Fibroblast of skin of left biceps (primary cell): ENCODE measurements at places on chromosomes 2 and 18.
A peak's percentile ranks its signal among the peaks of the same experiment; 100 is the strongest.

DNA sequence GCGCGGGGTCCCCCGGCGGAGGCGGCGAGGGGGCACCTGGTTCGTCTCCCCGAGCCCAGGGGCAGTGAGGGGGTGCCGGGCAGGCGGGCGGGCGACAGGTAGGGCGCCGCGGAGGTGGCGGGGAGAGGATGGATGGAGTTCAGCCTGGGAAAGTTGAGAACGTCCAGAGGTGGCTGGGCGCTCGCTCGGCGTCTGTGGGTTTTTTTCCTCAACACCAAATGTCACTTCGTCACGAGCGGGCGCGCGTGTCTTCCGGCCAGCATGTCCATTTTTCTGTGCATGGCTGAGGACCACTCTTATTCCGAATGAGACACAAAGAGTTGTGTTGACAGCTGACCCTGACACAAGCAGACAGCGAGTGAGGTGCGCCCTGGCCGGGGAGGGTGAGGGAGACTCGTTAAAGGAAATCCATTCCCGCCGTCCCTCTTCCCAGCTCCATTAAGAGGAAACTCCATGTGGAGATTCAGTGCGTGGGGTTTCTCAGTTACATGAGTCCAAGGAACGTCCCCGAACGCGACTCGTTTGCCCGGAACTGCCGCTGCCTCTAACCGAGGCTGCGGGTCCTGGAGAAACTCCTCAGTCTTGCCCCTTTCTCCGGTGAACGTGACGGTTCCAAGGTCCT lies 859 bp downstream of the GREB1L start:
- no peak for DNase-seq

DNA sequence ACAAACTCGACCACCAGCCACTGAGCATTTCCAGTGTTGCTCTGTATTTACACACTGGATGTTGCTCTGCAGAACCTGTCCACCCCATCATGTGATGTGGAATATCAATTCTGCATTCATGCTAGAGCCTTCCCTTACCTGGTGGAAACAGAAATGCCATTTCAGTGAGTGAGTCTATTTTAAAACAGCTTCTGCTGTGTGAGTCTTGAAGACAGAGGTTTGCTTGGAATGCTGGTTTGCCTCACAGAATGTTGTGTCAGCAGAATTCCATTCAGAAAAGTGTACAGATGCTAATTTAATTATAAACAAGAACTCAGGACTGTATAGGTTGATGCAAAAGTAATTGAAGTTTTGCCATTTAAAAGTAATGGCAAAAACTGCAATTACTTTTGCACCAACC lies 118.3 kb downstream of the MAP3K20 start:
- no peak for DNase-seq

DNA sequence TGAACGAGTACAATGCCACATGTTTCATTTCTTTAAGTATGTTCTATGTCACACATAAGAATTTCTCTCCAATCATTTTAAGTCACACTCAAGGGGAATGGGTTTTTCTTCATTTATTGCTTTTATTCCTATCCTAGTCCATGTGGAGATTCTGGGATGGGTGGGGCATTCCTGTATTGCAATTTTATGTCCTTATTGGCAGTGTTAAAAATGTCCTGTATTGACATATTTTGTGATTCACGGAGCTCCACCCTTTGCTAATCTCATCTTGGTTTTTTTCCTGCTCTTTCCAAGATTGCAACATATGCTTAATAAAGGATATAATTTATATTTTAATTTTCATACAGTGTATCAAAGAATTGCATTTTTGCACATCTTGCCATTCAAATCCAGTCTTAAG lies 3.4 kb upstream of the TNFAIP6 start:
- DNase-seq: no peak

DNA sequence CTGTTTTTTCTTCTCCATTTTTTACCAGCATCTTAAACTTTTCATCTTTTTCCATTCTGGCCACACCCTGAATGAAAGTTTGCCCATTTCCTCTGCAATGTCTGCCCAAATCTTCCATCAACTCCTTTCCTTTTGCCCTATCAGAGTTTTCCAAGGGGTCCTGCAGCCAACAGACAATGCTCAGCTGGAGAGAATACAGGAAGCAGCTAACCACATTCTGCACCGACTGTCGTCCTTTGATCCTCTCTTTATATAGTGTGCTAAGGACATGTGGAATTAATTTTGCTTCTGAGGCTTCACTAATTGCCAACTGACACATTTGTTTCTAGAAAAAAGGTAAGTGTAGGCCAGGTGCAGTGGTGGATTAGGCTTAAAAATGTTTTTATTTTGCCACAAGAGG lies 50.5 kb upstream of the DLX2 start:
- DNase-seq: no peak

DNA sequence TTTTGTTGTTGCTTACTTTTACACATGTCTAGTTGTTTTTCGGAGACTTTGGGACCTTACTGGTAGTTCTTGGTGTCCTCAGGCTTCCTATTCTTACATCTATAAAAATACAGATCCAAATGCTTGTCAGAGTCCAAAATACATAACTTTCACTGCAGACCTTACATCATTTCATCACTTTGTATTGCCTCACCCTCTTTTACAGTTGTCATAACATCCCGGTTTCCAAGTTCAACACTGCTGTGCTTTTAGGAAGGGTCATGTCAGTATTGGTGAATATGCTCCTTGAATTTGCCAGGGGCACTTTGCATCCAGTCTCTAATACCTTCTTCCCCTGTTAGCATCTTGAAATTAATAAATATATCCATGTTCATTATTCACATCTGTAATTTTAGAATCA lies 518.2 kb upstream of the RAB12 start:
- no peak for DNase-seq

DNA sequence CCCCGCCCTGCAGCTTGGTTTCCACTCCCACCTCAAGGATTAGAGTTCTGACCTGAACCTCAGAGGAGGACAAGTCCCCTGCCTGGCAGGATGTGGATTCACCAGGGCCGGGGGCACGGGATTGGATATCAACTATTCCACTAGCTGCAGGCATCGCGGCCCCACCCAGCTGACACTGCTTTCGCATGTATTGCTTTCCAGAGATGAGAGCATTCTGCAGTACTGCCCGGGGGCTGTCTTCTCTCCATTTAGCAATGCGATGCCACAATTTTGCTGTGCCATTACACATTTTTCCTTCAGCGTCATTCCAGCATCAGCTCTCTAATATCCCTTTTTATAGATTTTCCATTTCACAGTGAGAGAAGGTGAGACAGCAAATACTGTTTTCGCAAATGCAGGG lies 42.0 kb downstream of the CTIF start:
- no peak for DNase-seq

DNA sequence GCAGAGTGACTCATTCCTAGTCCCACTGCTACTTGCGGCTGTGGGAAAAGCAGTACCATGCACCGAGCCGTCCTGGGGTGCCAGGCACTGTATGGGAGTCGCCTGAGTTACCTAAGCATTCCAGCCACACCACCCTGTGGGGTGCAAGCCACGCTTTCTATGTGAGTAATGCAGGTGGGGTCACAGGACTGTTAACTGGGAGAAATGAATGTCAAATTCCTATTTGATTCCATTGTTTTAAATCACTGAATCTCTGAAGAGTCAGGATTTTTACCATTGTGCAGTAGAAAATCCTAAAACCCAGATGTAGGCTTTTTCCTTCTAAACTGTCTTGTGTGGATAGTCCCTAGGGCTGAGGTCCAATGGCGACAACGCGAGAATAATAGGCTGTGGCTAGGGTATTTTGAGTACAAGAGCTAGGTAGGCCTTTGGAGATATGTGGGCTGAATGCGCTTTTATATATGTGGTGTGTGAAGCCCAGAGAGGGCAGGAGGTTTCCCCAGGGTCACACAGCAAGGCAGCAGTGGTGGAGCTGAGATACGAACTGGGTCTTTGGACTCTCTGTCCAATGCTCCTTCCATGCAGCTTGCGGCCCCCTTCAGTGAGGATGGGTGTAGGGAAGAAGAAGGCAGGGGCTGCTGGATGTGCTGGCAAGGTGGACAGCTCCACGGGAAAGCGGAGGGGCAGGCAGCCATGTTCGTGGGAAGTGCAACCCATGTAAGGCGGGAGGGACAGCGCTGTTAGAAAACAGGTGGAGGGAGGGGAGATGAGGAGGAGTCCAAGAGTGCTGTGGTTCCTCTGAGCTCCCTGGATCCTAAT lies 83.2 kb downstream of the DDX1 start:
- DNase-seq: no peak

GRCh38 chr2:186533717-186534116 lies 47.7 kb downstream of the ZC3H15 start:
- DNase-seq: no peak

GRCh38 chr2:142857256-142858164 lies 20.0 kb upstream of the KYNU start:
- no peak for DNase-seq

GRCh38 chr18:53909668-53910067 lies 314.8 kb downstream of the MBD2 start:
- DNase-seq: no peak

DNA sequence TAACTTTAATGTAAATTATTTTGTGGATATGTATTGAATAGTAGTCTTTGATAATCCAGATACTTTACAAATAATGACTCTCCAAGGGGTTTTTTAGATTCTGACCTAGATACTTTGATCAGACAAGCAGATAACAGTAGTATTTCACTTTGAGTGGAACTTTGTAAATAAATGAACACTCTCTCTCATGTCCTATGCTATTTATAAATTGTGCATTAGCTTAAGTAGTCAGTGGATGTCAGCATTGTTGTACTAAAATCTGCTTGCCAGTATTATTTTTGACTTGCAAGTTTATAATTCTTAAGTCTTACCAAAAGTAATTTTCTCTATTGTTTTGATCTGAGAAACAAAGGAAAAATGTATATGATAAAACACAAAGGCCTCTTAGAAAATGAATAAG lies 1113.1 kb upstream of the NRXN1 start:
- no peak for DNase-seq

DNA sequence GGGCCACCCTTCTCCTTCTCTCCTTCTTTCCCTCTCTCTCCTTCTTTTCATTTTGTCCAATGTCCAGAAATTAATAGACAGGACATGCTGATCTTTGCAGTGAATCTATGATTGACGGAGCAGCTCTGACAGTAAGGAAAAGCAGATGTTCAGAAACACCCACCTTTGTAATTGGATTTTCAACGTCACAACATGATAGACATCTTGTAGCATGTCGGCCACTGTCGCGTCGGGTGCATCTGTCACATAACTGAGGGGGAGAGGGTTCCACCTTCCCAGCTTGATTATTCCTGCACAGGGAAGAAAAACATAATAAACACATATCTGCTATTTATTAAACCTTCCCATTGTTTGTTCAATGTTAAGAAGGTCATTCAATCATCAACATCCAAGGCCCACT lies 76.2 kb downstream of the SATB2 start:
- no peak for DNase-seq

- DNase-seq: peak; percentile 77
Measured at GRCh38 chr18:26436176-26437051, 111.9 kb downstream of the KCTD1 start.

GRCh38 chr18:48132797-48133655 lies 202.6 kb upstream of the SMAD2 start:
- no peak for DNase-seq

DNA sequence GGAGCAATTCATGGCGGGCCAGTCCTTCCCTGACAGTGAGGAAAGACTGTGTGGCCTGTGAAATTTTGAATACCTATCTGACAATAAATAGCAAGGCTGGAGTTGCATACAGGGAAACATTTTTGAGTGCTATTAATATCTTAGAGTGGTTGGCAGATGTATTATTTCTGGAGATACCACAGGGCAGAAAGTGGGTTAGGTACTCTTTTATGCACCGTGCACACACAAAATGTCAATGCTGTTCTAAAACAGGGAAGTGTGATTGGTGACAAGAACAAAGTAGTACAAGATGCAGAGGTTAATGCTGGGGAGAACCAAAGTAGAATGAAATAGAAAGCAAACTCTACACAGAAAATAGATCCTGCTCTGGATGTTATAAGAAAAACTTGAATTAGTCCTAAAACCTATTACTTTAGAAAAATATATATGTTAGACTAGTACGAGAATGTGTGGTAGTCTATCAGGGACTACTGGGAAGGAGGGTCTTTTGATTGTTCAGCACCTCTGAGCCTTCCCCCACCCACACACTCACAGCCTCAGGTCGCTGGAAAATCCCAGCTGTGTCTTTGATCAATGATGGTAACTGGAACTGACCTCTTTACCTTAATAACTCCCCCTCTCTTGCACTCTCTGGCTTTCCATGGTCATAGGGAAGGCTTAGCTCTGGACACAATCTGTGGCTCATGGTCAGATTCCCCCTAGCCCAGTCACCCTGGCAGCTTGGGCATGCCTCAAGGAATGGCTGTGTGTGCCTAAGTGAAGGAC lies 58.2 kb downstream of the SERPINB8 start:
- DNase-seq: no peak

DNA sequence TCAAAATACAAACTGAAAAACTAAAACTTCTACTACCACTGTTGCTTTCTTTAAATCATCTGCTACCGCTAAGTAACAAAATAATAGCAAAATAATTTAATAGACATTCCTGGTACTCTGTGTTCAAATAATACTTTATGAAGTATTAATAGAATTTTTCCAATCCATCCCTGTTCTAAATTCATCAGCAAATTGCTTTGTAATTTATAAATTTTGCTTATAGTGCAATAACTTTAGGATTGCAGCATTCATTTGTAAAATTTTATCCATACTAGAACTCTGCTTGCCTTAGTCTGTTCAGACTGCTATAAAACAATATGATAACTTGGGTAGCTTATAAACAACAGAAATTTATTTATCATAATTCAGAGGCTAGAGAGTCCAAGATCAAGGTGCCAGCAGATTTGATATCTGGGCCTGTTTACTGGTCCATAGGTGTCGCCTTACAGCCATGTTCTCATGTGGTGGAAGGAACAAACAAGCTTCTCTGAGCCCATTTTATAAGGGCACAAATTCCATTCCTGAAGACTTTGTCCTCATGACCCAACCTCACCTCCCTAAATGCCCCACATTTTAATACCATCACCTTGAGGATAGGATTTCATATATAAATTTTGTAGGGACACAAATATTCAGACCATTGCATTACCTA lies 415.1 kb upstream of the MAP2 start:
- no peak for DNase-seq

DNA sequence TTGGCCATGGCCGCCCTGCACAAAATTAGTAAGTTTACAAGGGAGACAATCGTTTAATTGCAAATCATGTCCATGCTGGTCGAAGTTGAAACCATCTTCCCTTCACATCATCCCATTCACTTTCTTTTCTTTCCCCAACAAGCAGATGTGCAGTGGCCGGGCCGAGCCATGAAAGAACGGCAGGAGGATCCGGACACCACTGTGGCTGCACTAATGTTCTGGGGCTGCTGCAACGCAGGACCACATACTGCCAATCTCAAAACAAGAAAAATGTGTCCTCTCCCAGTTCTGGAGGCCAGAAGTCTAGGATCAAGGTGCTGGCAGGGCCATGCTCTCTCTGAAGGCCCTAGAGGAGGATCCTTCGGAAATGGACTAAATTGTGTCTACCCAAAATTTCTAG lies 227.4 kb upstream of the MYT1L start:
- no peak for DNase-seq

- DNase-seq: peak; percentile 34
Measured at GRCh38 chr2:29223851-29224692, 108.9 kb downstream of the CLIP4 start.

DNA sequence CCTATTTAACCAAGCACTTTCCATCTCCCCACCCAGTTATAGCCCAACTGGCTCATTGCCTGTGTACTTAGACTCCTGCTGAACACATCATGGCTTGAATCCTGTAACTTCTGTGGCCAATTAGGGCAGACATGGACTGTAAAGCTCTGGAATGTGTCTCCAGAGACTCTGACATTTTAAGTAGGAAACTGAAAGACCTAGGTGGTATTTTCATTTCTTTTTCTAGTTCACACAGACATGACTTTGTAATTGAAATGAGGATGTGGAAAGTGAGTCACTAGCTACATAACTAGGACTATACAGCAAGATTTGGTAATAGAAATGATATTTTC lies 12.2 kb downstream of the DOK1 start:
- peak; percentile 98 for DNase-seq
